ENCODE measurements at places on chromosomes 3 and 15.

DNA sequence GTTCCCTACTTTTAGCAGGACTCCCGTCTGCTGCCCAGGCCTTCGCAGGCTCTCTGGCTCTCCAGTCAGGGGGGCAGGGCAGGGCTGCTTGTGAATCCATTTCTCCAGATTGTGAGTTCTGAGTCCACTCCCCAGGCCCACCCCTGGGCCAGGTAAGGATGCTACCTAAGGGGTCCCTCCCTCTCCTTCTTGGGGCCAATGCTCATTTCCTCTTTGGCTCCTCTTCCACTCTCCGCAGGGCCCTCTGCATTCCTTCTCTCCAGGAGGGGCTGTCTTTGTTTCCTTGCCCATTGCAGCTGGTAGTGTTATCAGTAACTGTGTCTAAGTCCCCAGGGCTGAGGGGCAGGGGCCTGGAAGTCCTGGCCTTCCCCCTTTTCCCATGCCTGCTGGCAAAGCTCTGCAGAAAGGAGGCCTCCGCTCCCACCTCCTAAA lies 13.0 kb upstream of the CACNA2D2 start:
- DNase-seq = no peak
- H3K4me3 ChIP-seq = no peak overlapping the region
- H3K4me1 ChIP-seq = no peaks in the 10 kb centered on the region
- no peaks in the 10 kb centered on the region for H3K27me3 ChIP-seq

DNA sequence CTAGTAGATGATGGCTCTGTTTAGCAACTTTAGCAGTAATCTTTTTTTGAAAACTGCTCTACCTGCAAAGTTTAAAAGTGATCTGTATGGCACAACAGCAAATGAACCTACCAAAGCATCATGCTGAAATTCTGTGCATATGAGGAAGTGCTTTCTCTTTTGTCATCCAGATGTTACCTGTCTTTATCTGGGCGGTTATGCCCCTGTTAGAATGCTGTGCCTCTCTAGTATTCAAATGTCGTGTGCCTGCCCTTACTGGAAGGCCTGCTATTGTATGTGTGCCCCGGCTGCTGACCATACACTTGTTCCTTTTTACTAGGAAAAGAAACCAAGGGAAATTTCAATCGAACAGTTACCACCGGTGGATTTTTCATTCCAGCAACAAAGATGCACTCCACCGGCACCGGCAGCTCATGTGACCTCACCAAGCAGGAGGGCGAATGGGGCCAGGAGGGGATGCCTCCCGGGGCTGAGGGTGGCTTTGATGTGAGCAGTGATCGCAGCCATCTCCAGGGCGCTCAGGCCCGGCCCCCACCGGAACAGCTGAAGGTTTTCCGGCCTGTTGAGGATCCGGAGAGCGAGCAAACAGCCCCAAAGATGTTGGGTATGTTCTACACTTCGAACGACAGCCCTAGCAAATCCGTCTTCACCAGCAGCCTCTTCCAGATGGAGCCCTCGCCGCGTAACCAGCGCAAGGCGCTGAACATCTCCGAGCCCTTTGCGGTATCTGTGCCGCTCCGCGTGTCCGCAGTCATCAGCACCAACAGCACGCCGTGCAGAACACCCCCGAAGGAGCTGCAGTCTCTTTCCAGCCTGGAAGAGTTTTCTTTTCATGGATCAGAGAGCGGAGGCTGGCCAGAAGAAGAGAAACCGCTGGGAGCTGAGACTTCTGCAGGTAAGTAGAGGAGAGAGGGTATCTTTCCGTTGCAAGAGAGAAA lies 61.6 kb downstream of the TMEM39A start:
- H3K27ac ChIP-seq = no peak overlapping the region
- no peaks in the 10 kb centered on the region for H3K27me3 ChIP-seq
- peaks cover 11% of the 10 kb centered on the region for H3K4me1 ChIP-seq
- DNase-seq = no peak
- H3K36me3 ChIP-seq = peaks cover 13% of the 10 kb centered on the region

DNA sequence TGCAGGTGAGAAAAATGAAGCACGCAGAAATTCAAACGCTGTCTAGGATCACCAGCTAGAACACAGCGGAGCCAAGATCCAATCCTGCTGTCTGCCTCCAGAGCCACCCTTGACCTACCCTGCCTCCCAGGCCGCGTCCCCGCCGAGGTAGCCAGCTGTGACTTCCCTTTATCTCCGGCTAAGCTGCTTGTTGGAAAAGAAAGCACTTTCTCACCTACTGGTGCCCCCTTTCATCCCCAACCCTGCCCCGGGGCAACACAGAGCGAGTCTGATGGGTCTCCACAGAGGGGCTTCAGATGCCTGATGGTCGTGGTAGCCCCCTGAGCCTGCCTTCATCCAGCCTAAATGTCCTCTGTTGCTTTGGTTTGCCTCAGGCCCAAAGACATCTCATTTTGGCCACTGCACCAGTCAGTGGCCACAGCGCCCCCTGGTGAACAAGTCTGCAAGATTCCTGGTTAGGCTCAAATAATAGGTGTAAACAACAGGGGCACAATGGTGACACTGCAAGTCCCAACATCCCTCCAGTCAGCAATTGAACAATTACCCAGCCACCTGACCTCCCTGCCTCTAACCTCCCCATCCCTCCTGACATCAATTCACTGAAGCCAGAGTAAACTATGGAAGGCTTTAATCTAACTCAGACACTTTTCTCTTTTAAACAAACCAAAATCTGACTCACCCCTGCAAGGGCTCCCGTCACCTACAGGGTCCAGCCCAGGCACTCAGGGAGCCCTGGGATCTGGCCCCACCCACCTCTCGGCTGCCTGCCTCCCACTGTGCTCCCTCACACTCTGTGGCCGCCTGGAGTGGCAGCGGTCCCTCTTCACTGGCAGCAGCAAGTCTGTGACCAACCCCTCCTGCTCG lies 27.3 kb upstream of the BCL2L10 start:
- H3K4me1 ChIP-seq = peaks cover 16% of the 10 kb centered on the region
- DNase-seq = peak; percentile 79
- H3K27ac ChIP-seq = no peak overlapping the region
- no peaks in the 10 kb centered on the region for H3K27me3 ChIP-seq

- no peak overlapping the region for H3K4me3 ChIP-seq
- no peak for DNase-seq
- H3K27ac ChIP-seq = no peak overlapping the region
- no peaks in the 10 kb centered on the region for H3K4me1 ChIP-seq
These were observed 1278.0 kb upstream of the GBE1 start for GRCh38 chr3:83039422-83039821.

- H3K27ac ChIP-seq = no peak overlapping the region
- DNase-seq = no peak
- H3K36me3 ChIP-seq = no peaks in the 10 kb centered on the region
- H3K4me3 ChIP-seq = no peak overlapping the region
- H3K27me3 ChIP-seq = peaks cover under 1% of the 10 kb centered on the region
These were observed 49.0 kb downstream of the CCDC54 start for GRCh38 chr3:107426223-107426622.

- H3K27me3 ChIP-seq = no peaks in the 10 kb centered on the region
- no peak overlapping the region for H3K27ac ChIP-seq
- H3K4me1 ChIP-seq = peaks cover 35% of the 10 kb centered on the region
- DNase-seq = no peak
These were observed 10.2 kb downstream of the PXYLP1 start for GRCh38 chr3:141241616-141242376.

GRCh38 chr15:99443768-99444446 lies 121.9 kb upstream of the MEF2A start:
- H3K4me1 ChIP-seq = peaks cover 22% of the 10 kb centered on the region
- no peak for DNase-seq
- H3K27me3 ChIP-seq = no peaks in the 10 kb centered on the region
- H3K4me3 ChIP-seq = no peak overlapping the region
- no peak overlapping the region for H3K27ac ChIP-seq
- H3K36me3 ChIP-seq = no peaks in the 10 kb centered on the region

GRCh38 chr3:197363553-197364409 lies 65.4 kb upstream of the DLG1 start:
- H3K27me3 ChIP-seq = peaks cover 11% of the 10 kb centered on the region
- peaks cover 5% of the 10 kb centered on the region for H3K36me3 ChIP-seq
- no peak overlapping the region for H3K4me3 ChIP-seq
- H3K4me1 ChIP-seq = no peaks in the 10 kb centered on the region
- no peak overlapping the region for H3K27ac ChIP-seq

GRCh38 chr15:100022806-100023205 lies 289.6 kb upstream of the LYSMD4 start:
- H3K36me3 ChIP-seq = peaks cover 6% of the 10 kb centered on the region
- H3K27me3 ChIP-seq = no peaks in the 10 kb centered on the region
- H3K27ac ChIP-seq = no peak overlapping the region
- no peak for DNase-seq

DNA sequence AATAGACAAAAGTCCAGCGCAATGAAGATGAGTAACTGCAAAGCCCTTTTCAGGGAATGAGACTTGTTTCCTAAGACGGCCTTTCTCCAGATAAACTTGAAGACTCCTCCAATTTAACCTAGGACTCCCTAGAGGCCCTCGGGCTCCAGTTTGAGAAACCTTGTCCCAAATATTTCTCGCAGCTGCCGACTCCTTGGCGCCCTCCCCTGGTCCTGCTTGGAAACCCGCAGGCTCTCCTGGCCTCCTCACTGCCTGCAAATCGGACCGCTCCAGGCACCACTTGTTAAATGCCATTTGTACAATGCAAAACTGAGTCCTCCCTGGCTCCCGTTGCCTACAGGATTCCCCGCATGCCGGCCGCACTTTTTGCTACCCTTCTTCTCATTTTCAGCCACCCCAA lies 36.8 kb downstream of the MUC4 start:
- no peaks in the 10 kb centered on the region for H3K36me3 ChIP-seq
- no peaks in the 10 kb centered on the region for H3K27me3 ChIP-seq
- H3K4me3 ChIP-seq = no peak overlapping the region
- H3K27ac ChIP-seq = no peak overlapping the region
- DNase-seq = peak; percentile 59

DNA sequence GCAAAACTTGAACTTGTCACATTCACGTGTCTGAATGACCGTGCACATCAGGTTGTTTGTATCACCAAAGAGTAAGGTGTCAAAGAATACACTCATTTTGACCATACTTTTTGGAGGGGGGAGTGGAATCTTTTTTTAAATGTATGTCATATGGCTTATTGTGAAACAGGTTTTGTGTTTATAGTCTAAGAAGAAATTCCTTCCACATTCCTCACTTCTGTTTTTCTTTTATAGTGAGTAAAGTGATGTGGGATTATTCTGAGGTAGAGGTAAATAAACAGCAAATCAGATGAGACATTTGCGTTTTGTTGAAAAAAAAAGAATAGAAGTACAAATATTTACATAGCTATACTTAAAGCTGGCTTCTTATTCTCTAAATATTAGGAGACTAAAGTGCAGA lies 33.0 kb downstream of the SRP14 start:
- H3K27ac ChIP-seq = no peak overlapping the region
- H3K4me1 ChIP-seq = no peaks in the 10 kb centered on the region
- no peak for DNase-seq
- peaks cover 11% of the 10 kb centered on the region for H3K36me3 ChIP-seq
- no peaks in the 10 kb centered on the region for H3K27me3 ChIP-seq

DNA sequence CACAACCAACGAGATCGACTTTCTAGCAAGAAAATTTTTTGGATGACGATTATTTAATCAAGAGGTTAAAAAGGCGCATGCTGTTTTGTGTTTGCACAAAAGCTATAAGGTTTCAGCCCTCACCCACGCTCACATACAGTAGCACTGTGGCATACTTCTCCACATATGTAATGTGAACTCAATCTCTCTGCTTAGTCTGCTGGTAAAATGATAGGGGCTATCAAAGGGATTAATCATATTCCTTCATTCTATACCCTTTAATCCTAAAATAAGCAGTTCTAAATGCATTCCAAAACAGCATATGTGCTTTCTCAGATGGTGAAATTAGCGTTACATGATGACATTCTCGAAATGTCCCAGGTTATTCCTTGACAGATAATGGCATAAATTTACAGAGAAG lies 196.9 kb upstream of the PRICKLE2 start:
- no peak overlapping the region for H3K27ac ChIP-seq
- no peaks in the 10 kb centered on the region for H3K4me1 ChIP-seq
- H3K36me3 ChIP-seq = no peaks in the 10 kb centered on the region
- no peak for DNase-seq
- H3K4me3 ChIP-seq = no peak overlapping the region

DNA sequence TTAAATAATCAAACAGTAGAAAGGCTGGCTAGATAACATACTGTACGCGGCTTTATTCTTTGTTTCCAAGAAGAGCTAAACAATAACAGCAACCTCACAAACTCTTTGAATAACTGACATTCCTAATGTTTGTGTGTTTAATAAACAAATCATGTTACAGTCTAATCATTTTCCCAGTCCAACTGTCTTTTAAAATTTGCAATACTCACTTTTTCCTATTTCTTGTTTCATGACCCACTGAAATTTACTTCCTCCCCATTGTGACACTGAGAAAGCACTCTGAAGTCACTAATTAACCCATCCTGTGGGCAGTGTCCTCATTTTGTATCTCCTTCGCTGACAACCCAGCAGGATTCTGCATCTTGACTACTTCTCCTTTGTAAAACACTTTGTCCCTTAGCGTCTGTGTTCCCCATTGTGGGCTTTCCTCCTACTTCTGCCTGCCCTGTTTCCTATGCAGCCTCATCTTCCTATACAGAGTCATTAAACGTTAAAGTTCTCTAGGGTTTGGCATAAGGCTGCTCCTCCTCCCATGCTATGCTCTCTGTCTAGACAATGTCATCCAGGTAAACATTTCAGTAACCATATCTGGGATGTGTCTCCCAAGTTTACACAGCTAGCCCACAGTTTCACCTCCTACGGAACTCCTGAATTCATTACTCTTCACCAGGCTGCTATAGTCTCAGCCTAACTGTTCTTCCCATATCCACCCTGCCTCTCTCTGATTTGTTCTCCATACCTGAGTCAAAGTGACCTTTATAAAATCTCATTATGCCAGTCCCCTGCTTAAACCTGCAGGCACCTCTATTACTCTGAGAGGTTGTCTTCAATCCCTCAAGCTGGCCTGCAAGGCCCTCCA lies 148.9 kb downstream of the GREM1 start:
- H3K27ac ChIP-seq = no peak overlapping the region
- H3K4me3 ChIP-seq = no peak overlapping the region
- H3K27me3 ChIP-seq = no peaks in the 10 kb centered on the region
- DNase-seq = no peak
- H3K36me3 ChIP-seq = no peaks in the 10 kb centered on the region

DNA sequence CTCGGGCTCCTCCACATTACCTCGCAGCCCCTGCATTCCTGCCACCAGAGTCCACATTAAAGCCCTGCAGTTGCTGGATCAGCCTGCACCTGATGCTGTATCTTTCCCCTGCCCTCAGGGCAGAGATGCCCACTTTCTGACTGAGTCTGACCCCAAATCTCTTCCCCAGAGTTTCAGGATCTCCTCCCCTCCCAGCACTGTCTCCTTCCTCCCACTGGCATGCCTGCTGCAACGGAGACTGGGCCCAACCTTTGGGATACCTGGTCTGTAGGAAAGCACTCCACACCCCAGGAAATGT lies 20.6 kb upstream of the GP9 start:
- no peaks in the 10 kb centered on the region for H3K36me3 ChIP-seq
- H3K4me3 ChIP-seq = no peak overlapping the region
- no peak for DNase-seq
- H3K4me1 ChIP-seq = peaks cover 2% of the 10 kb centered on the region
- no peak overlapping the region for H3K27ac ChIP-seq

GRCh38 chr15:90097475-90097874 lies 4.8 kb downstream of the IDH2 start:
- DNase-seq = peak; percentile 85
- peak overlapping the region; percentile 82 for H3K27ac ChIP-seq
- H3K27me3 ChIP-seq = no peaks in the 10 kb centered on the region
- peaks cover 13% of the 10 kb centered on the region for H3K36me3 ChIP-seq
